Stimulated activated CD4-positive, alpha-beta T cell treated with anti-CD3 and anti-CD28 coated beads, Interleukin-4, amount 100 ng/mL, for 24 hours (primary cell): ENCODE measurements at places on chromosomes 13 and 19.

DNA sequence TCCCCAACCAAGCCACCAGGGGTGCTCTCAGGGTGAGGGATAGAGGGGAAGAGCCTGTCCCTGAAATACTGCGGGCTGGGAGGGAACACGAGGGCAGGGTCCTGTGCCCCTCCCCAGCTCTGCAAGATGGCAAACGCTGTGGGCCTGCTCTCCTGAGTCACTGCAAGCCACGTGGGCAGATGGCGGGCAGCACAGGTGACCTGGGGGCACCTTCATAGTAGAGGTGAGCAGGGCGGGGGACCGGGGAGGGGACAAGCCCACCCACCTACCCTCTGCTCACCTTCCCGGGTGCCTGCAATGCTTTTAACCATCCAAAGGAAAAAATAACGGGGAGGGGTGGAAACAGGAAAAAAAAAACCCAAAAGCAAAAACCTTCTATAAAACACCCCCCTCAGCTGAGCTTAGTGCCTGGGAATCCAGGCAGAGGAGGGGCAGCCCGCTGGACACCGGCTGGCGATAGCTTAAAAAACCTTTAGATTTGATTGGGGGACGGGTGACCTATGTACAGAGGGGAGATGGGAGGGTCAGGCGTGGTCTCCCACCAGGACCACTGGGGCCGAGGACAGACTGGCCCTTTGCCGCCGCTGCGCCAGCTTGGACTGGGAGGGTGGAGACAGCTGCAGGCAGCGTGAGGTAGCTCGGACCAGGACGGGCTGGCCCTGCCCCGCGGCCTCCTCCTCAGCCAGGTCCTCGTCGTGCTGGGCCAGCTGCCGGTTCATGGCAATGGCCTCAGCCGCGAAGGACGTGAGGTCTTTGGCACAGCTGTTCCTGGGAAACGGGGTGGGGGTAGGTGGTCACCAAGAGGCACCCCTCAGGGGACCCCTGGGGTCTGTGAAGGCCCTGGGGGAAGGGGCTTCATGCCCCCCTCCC, 11.7 kb downstream of the MKNK2 start:
- DNase-seq = no peak

DNA sequence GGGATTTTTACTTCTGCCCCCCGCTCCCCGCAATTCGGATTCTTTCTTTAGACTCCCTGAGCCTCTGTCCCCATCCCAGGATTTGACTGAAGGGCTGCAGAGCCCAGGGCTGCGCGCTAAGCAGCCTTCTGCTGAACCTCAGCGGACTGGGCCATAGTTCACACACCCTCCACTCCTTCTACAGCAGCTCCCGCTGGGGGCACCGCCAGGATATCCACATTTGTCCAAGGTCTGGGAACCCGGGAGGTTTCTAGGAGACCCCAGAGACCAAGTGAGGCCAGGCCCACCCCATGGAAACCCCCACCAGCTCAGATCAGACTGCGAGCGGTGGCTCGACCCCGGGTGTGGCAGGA, 463.3 kb downstream of the ITGBL1 start:
- no peak for DNase-seq

GRCh38 chr13:113959198-113959597, 14.7 kb downstream of the C13orf46 start:
- no peak for DNase-seq

DNA sequence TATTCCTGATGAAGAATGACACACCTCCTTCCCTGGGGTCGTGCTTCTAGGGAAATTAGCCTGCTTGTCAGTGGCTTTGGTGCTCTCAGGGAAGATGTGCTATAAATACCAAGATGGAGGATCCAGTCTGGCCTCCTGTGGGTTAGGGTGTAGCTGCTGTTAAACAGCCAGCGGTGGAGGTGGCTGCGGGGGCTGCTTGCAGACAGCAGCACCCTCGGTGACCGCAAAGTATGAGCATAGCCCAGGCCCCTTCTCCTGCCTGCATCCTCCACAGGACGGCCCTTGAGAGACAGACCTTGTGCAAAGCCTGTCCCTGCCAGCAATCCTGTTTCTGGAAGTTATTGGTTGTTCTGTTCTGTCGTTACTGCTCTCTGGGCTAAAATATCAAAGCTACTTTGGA, 11.4 kb downstream of the VSTM2B start:
- no peak for DNase-seq

DNA sequence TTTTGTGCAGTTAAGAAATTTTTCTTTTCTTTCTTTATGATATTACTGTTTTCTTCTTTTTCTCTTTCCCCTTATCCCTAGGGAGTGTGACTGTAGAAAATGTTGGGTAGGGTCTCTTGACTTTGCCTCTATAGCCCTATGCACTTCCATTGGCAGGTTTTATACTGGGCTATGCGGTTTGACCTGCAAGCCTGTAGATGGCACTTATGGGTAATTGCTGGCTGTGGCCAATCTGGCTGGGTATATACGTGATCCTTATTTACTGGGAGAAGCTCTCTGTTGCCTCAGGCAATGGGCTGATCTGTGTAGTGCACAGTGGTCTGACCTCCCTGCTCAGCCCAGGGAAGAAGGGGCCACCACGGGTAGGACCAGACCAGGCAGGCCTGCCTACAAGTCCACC, 78.8 kb downstream of the RAP2A start:
- DNase-seq = no peak

GRCh38 chr13:91647361-91647990, 249.1 kb downstream of the GPC5 start:
- DNase-seq = no peak

GRCh38 chr13:28321756-28322155, 173.2 kb downstream of the FLT1 start:
- DNase-seq = no peak

DNA sequence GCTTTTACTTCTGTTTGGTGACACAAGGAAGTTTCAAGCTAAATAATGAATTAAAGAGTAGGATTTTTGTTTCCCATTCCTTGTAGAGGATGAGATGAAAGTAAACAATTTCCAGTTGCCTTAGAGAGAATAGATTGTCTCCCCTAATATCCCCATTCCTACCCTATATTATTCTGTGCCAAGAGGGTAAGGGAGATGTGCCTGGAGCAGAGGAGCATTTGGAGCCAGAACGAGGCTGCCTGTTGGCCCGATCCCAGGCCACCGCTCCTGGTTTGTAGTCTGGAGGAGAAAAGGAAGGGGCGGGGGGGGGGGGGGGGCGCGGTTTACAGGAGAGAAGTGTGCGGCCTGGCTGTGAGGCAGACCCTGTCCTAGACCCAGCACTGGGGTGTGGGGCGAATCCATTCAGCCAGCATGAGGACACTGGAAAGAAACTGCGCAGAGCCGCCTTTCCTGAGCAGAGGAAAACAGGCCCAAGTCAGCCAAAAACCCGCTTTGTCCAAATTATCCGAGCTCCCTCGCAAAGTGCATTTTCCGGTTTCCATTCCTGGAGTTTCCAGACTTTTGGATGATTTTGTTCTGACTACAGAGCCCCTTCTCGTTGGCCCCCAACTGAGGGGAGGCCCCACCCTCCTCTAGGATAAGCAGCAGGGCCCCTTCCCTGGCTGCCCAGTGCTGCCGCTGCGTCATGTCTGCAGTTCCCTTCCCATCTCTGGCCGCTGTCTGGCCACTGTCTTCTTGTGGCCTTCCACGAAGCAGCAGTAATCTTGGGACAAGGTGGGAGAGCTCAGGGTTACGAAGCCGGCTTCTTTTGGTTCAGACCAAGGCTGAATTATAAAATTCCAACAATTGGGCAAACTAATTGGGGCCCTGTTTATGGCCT, 23.0 kb downstream of the NFIX start:
- DNase-seq = no peak

DNA sequence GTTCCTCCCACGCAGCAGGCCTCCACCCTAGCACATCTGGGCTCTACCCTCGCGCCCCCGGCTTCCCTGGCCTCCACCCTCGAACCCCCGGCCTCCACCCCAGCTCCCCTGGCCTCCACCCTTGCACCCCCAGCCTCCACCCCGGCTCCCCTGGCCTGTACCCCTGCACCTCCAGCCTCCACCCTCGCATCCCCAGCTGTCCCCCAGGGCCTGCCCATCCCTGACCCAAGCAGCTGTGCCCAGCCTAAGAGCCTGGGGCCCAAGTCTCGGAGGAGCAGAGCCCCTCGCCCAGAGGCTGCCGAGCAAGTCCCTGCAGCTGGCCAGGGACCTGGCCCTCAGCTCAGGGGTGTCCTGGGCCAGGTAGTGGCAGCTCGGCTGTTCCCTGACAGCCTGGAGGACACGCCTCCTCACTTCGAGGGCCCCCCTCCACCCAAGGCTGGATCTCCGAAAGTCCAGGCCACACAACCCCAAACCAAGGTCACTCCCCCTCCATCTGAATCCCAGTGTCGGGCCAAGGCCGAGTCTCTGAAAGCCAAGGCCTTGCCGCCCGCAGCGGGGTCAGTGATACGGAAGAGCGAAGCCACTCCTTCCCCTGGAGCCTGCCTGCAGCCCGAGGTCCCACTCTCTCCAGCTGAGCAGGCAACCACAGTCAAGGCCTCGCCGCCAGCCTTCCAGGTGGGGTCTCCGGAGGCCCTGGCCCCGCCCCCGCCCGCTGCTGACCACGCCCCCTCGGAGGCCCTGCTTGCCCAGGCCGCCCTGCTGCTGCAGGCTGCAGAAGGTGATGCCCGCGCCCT, 7.9 kb upstream of the ARHGAP33 start:
- no peak for DNase-seq

DNA sequence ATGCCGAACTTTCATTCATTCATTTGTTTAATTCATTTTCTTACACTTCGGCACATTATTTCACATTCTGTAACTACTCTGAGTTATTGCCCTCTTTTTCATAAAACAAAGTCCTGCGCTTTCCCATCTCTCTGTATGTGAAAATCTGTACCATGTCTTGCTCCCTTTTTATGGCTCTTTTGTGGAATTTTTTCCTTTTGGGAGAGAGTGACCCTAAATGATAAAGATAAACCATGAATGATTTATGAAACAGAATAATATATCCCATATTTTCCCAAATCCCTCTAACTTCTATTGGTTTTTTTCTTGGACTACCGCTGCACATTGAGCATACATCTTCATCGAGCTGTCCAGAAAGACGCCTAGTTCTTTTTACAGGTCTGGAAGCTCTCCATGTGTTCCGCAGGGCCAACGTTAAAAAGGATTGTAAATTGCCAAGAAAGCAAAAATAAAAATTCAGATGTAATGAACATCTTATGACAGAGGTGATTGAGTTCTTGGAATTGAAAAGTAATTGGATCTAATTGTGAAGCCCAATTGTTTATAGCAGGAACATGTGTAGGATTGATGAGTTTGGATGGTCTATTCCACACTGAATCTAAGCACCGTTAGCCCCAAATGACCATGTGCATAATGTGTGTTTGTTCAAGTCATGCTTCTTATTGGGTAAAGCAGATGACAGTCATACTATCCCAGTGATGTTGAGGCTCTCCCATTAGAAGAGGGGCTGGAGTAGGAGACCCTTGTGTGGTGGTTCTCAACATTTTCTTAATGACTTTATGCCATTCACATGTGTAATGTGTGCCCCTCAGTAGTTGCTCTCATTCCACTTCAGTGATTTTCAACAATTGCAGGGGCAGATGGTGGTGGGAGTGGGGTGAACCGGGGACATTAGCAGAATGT, 378.9 kb downstream of the DLEU7 start:
- no peak for DNase-seq

GRCh38 chr13:40476175-40476958, 190.1 kb downstream of the FOXO1 start:
- no peak for DNase-seq
